ENCODE measurements at places on chromosomes 11 and 22.

GRCh38 chr22:32846780-32847491, 45.4 kb downstream of the TIMP3 start:
- no peak for DNase-seq

- no peak for DNase-seq
Measured at GRCh38 chr11:100777103-100777502, 90.0 kb downstream of the ARHGAP42 start.

GRCh38 chr11:86818462-86819192, 18.3 kb downstream of the PRSS23 start:
- peak; percentile 53 for DNase-seq

DNA sequence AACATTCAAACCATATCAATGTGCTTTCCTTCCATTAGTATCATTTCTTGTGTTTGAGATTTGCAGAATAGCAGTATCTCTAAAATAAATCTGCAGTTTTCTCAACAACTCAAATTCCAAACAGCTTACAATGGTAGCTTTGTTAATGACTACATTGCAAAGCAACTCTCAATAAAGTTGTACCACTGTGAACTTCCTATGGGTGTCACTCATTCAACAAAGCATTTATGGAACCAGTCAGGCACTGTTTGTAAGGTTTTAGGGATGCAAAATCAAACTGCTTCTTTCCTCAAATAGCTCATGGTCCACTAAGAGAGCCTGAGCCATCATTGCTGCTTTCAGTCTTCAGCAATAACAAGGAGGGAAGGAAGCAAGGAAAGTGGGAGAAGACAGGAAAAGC, 91.0 kb downstream of the CCDC83 start:
- no peak for DNase-seq

- DNase-seq = no peak
Measured at GRCh38 chr11:117126223-117126965, 17.7 kb upstream of the PAFAH1B2 start.

- DNase-seq = no peak
Measured at GRCh38 chr22:42873356-42873755, 16.3 kb upstream of the ARFGAP3 start.

GRCh38 chr11:8168485-8169257, at the start of gene RIC3:
RIC3 (minus strand) TSS chr11:8169025; CDS start chr11:8168989, 36 bp downstream.
- DNase-seq = peak; percentile 40

DNA sequence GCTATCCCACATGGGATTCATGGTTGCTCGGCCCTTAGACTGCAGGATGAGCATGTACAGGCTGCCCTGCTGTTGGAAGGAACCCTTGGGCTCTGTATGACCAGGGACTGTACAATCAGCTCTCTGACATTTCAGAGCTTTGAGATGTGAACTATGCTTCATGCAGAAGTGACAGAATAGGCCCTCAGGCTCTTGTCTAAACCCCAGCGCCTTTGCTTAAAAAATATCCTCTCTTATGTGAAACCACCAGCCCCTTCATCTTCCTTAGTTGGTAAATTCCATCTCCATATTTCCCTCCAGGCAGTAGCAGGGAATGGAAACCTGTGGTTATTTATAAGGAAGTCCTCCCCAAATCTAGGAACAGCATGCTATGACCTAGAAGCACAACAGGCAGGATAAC, 78.9 kb upstream of the PLET1 start:
- no peak for DNase-seq

- DNase-seq = no peak
Measured at GRCh38 chr11:27277843-27278242, 85.2 kb downstream of the CCDC34 start.

DNA sequence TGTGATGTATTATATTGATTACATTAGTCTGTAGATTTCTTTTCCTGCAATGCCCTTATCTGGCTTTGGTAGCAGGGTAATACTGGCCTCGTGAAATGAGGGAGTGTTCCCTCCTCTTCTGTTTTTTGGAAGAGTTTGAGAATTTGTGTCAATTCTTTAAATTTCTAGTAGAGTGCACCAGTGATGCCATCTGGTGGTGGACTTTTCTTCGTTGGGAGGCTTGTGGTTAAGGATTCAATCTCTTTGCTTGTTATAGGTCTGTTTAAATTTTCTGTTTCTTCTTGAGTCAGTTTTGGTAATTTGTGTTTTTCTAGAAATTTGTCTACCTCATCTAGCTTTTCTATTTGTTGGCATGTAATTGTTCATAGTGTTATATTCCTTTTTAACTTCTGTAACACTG, 18.9 kb downstream of the SHANK3 start:
- DNase-seq = peak; percentile 45

GRCh38 chr22:36925388-36926290, 12.2 kb downstream of the CSF2RB start:
- DNase-seq = no peak

DNA sequence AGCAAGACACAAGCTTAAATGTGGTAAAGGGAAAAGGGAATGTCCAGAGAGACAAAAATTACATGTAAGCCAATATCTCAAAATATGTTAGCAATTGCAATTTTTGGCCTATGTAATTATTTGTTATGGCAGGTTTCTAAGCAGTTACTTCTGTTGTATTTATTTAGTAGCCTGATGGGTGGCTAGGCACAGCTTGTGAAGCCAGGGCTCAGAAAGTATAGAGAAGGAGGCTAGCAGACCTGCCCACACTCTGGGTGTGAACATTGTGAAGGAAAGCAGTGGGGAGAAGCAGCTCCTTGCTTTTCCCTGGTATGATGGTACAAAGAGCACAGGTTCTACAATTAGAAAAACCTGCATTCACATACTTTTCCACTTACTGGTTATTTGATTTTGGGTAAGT, 196.5 kb upstream of the PGR start:
- no peak for DNase-seq

- DNase-seq = peak; percentile 32
Measured at GRCh38 chr11:119093942-119094815, 7.5 kb downstream of the DPAGT1 start.

DNA sequence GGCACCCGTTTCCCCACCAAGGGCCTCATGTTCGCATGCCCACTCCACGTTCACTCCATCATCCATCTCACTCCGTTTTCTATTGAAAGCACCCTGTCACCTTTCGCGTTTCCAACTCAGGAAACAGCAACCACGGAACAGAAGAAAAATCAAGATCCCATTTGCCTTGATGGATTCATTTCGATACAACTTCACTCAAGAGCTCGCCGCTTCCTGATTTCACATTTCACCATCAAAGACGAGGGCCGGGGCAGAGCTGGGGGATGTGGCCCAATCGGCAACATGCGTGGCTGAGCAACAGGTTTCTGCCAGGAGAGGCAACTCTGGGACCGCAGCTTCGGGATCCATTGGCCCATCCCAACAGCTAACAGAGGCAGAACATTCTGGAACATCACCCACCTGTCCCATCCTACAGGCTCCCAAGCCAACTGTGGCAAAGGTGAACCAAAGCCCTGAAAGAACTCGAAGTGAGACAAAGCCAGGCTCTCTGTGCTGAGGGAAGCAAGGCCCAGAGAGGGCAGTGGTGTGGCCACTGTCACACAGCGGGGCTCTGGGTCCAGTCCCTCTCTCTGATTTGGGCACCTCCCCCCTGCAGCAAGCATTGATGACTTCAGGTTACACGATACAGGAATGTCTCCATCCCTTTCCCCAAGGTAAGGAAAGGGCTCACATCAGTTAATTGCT, 36.2 kb upstream of the CD5 start:
- no peak for DNase-seq

DNA sequence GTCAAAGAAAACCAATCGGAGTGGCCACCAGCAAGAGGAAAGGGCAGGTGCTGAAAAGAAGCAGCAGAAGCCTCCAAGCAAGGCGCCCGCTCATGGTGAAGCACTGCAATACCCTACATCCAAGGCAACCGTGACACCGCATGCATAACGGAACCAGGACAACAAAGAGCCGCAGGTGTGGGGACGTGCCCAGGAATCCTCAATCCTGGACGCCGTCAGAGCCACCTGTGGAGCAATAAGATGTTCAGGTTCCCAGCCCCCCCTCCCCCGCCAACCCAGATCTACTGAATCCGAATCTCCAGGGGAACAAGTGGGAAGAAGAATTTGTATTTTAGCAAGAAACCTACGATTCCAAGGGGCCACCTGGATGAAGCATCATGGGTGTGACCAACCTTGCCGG, 70.8 kb downstream of the SHANK2 start:
- no peak for DNase-seq

DNA sequence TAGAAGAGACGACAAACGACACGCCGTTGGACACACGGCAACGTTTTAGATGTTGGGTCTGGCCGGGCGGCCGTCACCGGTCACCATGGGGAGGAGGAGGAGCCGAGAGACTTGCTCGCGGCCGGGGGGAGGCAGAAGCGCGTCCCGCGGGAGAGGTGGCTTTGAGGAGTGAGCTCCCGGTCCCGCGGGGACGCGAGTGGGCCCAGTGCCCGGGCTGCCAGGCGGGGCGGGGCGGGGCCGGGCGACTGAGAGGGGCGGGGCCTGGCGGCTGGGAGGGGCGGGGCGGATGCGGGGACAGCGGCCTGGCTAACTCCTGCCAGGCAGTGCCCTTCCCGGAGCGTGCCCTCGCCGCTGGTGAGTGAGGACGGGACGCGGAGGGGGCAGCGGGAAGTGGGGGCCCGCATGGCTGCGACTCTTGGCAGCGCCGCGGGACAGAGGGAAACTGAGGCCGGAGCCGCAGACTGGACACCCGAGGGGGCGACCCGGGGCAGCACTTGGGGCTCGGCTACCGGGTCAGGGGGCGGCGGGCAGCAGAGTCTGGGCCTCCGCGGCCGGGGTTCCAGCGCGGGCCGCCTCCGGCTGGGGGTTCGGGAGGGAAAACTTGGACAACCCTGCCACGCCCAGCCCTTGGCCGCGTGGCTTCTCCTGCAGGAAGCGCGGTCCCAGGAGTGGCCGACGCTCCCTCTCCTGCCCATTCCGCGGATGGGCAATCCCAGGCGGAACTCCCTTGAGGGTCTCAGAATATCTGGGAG, at the start of gene TSPO:
Gene TSPO, plus strand, starts transcription at position 309 of the 752 bp plus-strand sequence. CDS start 7,680 bp downstream, outside the sequence.
- DNase-seq = peak; percentile 59

DNA sequence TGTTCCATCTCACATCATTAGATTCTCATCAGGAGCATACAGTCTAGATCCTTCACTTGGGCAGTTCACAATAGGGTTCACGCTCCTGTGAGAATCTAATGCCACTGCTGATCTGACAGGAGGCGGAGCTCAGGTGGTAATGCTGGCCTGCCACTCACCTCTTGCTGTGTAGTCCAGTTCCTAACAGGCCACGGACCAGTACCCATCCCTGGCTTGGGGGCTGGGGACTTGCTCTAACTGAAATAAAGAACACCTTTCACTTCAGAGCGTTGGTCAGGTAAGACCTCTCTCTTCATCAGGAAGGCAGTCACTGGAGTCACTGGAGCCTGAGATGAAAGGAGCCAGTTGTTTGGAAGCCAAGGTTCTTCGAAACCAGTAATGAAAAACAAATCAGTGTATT, 41.7 kb downstream of the PRMT3 start:
- DNase-seq = no peak

DNA sequence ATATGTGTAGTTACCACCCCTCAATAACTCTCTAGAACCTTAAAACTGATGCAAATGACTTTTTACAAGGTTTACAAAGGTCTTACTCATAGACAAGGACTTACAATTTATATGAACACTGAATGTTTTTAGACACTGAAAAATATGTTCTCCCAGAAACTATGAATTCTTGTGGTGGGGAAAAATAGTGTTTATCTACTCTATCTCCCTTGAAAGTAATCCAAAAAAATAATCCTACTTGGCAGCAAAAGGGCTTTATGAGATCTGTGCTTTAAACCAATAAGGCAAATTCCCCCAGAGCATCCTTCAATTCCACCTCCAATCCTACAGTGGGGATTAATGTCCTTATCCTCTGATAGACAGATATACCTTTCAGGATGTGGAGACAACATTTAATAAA, 1984.1 kb upstream of the RAG2 start:
- no peak for DNase-seq

- no peak for DNase-seq
Measured at GRCh38 chr11:44223238-44223637, 86.7 kb downstream of the ALX4 start.

- peak; percentile 57 for DNase-seq
Measured at GRCh38 chr22:30308518-30309230, 18.1 kb downstream of the TBC1D10A start.

DNA sequence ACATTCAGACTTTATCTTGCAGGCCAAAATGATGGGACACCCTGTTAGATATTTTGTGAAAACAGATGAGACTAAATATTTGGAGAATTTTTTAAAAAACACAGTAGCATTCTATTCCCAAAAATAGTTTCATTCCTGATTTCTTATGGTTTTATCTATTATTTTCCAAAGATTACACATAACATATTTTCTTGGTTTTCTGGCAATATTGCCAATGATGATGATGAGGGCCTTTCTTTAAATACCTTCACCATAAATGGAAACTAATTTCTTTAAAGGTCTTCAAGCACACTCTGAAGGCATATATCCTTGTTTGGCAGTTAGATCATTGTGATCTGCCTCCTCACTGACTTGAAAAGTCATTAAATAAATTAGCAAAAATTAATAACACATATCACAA, 522.3 kb upstream of the LUZP2 start:
- DNase-seq = no peak

DNA sequence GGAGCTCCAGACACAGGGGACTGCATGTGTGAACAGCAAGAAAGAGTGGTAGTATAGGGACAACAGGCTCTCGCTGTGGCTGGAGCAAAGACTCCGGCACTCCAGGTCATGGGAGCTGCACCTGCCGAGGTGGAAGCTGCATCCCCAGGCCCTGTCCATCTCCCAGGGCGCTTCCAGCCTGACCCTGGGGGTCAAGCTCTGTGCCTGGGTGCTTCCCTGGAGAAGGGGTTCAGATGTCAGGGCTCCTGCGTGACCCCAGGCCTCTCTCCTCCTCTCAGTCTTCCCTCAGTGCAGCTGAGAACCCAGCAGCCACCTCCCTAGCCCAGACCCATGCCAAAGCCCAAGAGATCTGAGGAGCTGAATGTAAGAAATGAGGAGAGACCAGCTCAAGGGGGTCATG, 3.4 kb downstream of the TMPRSS4 start:
- DNase-seq = no peak

DNA sequence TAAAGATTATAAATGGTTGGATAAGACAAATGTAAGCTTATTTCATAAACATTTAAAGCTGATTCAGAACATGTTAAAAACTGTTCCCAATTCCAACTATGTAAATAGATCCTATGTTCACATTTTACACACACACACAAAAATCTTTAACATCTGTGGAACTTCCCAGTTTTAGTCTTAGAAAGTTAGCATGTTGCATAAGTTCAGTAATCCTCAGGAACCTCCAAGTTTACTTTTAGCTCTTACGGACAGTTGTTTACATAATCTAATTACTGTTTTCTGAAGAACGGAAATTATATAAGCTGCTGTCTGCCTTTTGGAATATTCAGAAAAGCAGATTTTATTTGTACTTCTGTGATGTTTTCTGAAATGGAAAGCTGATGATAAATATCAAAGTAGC, 53.3 kb downstream of the PANX1 start:
- no peak for DNase-seq

- DNase-seq = no peak
Measured at GRCh38 chr11:134041791-134042696, 26.8 kb upstream of the JAM3 start.

- no peak for DNase-seq
Measured at GRCh38 chr22:38040953-38041759, 16.0 kb upstream of the PICK1 start.

DNA sequence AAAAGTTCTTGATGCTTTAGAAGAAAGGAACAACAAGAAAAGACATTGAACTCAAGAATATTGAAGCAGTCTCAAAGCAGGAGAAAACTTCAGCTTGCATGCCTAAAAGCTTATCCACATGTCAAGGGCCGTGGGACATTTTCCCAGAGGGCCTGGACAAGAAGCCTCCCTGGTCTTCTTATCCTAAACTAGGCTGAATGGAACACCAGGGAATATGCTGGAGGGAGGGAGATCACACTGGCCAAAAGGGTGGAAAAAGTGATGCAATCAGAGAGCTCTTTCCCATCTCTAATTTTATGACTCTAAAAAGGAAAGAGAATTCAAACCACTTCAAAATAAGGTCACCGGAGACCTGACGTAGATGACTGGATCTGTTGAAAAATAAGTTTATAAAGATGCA, 107.2 kb downstream of the MPPED2 start:
- DNase-seq = no peak
